Fibroblast of skin of left biceps (primary cell): ENCODE measurements at places on chromosomes 2 and 18.
A peak's percentile ranks its signal among the peaks of the same experiment; 100 is the strongest.

GRCh38 chr2:122191331-122191730 lies 435.9 kb downstream of the TSN start:
- DNase-seq, result no peak

- DNase-seq, result no peak
Observed at GRCh38 chr2:109085912-109086742, 42.9 kb upstream of the SH3RF3 start.

DNA sequence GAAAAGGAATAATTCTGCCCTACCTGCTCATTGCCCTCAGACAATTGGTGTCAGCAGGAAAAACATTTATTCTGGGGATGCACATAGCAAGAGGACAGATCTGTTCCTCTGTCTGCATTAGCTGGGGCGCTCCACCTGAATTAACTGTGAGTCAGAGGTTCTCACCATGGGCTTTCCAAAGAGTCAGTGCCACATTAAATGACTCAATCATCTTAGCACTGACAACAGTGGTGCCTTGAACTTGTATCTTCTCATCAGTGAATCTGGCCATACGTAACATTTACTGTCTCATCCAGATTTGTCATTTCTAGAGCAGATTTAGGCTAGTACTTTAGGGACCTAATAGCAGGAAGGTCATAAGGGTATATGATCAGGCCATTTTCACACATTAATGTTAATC lies 358.1 kb upstream of the CRIM1 start:
- DNase-seq, result no peak

GRCh38 chr2:141946016-141946415 lies 184.8 kb downstream of the LRP1B start:
- DNase-seq, result no peak

DNA sequence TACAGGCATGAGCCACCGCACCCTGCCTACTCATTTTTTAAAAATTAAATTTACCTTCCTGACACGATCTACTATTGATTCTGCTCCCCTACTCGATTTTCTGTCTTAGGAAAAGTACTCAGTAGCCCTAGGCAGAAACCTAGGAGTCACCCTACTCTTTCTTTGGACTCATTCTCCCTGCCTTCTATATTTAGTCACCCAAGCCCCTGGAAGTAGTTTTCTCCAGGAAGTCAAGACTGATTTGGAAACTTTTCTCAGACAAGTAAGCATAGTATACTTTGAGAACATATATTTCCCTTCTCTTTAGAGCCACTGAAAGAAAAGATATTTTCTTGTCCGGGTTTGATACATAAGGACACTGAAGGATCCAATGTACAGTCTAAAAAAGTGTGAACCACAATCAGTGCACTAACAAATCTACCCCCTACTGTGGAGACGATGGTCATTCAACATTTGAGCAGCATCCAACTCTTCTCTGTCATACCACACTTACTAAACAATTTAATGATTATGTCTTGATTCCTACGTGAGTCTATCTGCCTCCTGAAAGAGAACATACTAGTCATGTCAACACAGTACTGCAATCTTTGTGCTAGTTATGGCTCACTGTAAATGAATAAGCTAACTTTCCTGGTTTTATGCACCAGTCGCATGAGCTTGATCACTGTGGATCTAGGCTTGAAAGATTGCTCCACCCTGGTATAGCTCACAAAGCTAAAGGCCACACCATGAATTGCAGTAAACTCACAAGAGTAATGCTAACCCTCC lies 19.8 kb downstream of the YWHAQ start:
- no peak for DNase-seq

- no peak for DNase-seq
Observed at GRCh38 chr2:46985512-46985911, 69.9 kb upstream of the MCFD2 start.

DNA sequence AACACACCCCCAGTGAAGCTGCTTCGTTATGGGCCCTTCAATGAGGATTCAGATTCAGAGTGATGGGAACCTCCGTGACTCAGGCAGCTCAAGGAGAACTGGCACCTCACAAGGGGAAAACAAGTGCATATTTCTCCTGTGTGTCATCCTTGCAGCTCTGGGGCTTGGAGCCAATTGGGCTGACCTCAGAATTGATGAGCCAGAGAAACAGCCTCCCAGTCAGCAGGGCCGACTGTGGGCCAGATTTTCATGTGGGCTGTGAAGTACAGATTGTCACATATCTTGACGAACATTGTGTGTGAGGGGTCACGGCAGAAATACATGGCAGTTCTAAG lies 189.6 kb upstream of the SP5 start:
- peak; percentile 91 for DNase-seq

DNA sequence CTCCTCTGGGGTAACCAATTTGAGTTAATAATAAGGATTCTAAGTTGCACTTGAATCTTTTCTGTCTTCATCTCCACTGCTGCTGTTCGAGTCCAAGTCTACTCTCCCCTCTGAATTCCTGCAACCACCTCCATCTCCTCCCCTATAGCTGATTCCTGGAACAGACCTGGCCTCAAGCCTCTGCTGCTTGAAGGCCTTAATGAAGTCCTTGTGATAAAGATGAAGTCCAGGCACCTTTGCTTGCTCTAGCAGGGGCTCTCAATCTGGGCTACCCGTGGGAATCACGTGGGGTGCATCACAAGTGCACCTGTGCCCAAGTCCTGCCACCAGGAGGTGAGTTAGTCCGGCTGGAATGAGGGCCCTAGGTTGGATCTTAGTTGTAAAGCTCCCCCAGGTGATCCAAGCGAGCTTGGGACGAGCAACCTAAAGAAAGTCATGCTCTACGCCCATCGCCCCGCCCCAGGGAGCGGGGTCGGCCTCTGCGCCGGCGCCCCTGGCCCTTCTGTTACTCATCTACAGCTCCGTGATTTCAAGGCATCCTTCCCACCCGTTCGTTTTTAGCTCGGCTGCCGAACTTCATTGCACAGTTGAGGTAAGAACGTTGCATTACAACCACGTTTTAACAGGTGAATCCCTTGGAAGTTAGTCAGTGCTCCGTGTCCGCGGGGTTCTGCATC lies 905 bp upstream of the IAH1 start:
- no peak for DNase-seq

DNA sequence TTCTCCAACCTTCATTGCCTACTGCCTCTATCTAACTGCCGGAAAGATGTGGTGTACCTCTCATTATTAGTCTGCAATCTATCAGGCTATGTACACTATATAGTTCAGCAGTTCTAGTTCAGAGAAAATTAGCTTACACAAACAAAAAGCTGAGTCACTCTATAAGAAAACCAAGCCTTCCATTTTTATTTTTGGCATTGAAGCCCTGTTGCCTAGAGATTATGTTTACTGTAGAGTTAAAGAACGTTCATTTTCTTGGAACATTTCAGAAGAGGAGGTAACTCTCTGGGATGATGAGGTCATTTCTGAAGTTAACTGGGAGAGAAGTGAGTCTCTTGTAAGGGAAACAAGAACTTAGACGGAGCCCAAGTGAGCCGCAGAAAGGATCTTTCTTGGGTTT lies 133.5 kb downstream of the FAM124B start:
- peak; percentile 51 for DNase-seq

DNA sequence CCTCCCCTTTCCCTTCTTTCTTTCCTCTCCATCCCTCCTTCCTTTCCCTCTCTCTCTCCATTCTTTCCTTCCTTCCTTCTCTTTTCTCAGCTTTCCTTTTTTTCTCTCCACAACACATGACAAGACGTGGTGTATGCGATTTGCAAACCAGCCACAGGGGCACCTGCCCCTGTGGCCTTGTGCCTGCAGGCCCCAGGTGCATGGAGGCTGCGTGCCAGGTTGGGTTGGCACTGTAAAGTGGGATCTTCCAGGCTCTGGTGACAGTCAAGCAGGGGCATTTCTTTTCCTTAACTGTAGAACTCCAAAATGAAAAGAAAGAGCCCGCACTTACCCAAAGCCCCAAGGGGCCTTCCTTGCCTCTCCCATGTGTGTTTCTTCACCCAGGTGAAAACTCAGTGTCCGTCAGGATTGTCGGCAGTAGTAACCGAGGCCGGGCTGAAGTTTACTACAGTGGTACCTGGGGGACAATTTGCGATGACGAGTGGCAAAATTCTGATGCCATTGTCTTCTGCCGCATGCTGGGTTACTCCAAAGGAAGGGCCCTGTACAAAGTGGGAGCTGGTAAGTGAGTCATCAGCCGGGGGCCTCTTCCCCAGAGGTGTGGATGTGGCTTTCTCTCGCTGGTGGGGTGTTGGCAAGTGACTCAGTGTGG lies 50.9 kb downstream of the MARCO start:
- no peak for DNase-seq

GRCh38 chr2:100317634-100318033 lies 4.7 kb downstream of the LONRF2 start:
- no peak for DNase-seq

DNA sequence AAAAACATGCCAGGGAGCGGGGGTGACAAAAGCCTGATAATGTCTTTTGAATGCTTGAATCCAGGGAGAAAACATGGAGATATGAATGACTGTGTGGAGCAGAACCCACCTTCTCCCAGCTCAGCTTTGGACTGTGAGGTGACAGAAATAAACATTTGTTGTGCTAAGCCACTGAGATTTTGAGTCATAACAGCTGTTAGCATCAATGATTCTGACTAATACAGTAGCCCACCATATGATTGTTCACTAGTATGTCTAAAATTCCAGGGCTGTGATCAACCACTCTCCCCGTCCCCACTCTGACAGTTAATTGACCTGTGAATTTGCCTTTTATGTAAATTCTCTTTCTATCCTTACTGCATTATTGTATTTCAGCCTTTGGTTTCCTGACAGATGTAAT lies 69.1 kb downstream of the PDK1 start:
- DNase-seq, result no peak

DNA sequence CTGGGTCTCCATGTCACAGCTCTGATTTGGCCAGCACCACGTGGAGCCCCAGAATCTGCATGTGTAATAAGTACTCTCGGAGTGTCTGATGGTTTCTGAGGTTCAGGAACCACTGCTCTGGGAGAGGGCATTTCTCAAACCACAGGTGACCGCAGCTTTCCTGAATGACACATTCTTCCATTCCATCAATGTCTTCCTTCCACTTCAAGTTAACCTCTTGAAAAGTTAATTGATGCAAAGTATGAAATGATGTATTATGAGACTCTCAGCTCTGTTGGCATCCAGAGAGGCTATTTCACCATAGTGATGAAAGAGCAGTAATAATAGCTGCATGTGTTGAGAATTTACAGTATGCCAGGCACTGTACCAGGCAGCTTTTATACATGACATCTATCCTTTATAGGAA lies 61.3 kb upstream of the CRIM1 start:
- DNase-seq, result no peak

GRCh38 chr2:20501974-20502373 lies 55.1 kb downstream of the RHOB start:
- DNase-seq, result peak; percentile 95

DNA sequence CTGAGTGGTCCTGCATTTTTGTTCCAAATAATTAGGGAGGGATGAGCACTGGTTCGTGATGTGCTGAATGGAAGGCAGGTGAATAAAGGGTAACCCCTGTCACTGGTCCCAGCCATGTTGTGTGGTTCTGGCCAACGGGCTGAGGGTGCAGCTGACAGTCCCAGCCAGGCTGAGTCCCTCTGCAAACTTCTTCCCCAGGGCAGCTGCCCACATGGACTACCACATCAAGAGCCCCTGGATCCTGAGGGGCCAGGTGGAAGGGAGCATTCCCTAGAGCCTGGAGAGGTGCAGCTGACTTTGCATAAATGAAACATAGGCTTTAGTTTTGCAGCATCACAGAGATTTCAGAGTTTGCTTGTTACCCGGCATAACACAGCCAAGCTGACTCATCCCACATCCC lies 219.8 kb upstream of the MYT1L start:
- DNase-seq, result no peak

- DNase-seq, result no peak
Observed at GRCh38 chr18:10565835-10566234, 40.0 kb downstream of the NAPG start.

DNA sequence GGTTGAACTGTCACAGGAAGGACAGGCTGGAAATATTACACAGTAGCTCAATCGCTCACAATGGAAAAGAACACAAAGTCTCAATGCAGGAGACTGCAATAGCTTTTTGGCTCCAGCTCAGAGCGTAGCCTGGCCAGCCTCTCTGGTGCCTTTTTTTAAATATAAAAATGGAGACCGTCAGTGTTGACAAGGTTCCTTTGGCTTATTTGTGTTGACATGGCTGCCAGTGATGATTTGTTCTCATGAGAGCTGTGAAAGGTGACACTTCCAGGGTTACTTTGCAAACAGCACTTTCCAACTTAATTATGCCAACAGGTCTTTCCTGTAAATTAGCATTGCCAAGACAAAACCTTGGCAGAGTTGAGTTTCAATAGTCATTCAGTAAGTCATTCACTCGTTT lies 70.8 kb downstream of the KCNE4 start:
- no peak for DNase-seq

DNA sequence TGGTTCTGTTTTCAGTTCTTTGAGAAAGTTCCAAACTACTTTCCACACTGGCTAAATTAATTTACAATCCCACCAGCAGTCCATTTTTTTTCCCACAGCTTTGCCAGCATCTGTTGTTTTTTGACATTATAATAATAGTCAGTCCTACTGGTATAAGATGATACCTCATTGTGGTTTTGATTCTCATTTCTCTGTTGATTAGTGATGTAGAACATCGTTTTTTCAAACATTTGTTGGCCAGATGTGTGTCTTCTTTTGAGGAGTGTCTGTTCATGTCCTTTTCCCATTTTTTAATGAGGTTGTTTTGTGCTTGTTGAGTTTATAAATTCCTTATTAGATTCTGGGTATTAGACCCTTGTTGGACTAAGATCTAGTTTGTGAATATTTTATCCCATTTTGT lies 376.8 kb upstream of the NT5C1B start:
- peak; percentile 72 for DNase-seq

DNA sequence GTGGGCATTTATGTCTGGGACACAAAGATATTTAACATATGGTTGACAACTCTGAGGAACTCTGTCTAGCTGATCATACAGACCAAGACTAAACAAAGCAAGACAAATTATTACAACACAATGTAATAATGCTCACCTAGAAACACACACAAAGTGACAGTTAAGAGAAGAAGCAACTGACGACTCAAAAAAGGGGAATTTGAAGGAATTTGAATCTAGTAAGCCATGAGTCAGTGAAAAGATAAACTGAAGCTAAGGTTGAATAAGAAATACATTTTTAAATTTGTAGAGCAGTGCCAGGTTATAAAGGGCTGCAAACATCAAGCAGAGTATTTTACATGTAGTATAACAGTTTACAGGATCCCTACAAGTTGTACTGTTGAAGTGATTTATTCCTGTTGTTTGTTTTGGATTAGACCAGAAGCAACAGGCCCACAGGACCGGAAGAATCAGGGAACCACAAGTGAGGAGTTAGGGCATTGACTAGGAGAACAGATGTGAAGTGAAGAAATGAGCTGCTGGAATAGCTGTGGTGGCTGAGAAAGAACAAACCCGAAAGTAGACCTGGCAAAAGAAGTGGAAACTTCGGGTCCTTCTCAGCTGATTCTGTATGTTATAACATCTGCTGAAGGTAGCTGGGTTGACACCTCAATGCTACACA lies 35.6 kb downstream of the IFIH1 start:
- DNase-seq, result no peak

DNA sequence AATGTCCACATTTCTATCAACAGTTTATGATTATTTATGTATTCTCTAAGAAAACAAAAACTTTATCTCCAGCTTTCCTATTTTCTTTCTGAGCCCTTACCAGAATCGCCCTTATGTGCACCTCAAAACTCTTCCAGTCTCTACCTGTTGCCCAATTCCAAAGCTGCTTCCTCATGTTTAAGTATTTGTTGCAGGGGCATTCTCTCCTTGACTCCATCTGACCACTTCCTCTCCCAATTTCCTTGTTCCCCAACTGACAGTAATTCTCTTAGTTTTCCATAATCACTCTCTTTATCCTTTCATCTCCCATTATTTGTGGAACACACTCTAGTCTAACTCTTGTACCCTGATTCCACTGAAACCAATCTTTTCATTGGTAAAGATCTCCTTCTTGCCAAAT lies 105.4 kb upstream of the RBBP8 start:
- DNase-seq, result no peak
